IPS DF 19.7 (cell line): ENCODE measurements at places on chromosomes 12 and 14.

- DNase-seq: no peak
Measured at GRCh38 chr12:13454991-13455777, 258.7 kb downstream of the EMP1 start.

GRCh38 chr12:51075390-51075789 lies 8.0 kb downstream of the CSRNP2 start:
- no peak for DNase-seq

- no peak for DNase-seq
Measured at GRCh38 chr12:58877243-58877743, 43.0 kb downstream of the LRIG3 start.

DNA sequence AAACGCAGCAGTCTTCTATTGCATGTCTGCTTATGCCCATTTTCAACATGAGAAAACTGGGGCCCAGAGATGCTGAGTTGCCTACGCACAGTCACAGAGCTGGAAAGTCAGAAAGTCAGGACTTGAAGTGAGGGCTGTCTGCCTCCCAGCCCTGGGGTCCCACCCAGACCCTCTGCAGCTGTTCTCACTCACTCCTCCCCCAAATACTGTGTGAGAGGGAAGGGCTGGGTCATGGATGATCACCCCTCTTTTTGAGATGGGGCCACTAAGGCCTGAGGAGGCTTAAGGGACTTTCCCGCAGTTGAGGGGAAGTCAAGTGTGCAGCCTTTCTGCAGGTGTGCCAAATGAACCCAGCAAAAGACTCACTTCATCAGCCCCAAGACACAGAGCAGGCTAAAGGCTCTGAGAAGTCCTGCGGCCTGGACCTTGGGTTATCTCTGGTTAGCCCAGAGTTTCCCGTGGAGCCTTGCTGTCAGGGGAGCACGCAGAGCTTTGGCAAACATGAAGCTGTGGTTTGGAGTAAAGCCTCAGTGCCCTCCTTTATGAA lies 18.7 kb downstream of the DTX1 start:
- DNase-seq: no peak

GRCh38 chr14:93716746-93717667 lies 71.3 kb downstream of the PRIMA1 start:
- DNase-seq: no peak

DNA sequence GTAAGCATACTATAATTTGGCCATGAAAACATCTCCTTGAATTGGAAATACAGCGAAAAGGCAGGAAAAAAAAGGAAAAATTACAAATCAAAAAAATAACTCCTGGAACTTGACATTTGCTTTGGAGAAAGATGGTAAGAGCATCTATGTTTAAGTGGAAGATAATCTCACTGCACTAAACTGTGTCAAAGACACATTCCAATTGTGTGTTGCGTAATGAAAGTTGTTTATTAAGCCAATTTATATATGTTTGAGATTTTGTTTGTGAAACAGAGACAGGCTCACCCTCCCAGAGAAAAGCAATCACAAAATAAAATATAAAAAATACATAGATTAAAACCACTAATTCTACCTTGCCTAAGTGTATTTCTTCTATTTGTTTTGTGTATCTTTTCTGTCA lies 11.1 kb upstream of the ATXN7L3B start:
- DNase-seq: no peak
